ENCODE measurements at places on chromosomes 16 and 17.

GRCh38 chr17:44917456-44917855 is 2.2 kb upstream of the GFAP start:
- DNase-seq, result no peak

DNA sequence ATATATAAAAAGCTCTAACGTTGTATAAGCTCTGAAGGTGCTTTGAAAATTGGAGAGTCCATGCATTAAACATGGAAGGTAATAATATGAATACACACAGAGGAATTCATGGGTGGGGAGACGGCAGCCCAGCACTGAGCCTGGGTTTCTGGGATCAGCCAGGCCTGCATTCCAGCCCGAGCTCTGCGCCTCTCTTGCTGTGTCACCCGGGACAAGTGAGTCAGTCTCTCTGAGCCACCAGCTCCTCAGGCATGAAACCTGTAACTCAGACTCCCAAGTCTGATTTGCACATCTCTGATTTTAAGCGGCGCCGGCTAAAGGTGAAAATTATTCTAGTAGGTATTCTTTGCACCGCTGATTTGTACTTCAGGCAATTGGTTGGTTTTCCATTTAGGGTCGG is 238.8 kb downstream of the MRTFB start:
- no peak for DNase-seq

DNA sequence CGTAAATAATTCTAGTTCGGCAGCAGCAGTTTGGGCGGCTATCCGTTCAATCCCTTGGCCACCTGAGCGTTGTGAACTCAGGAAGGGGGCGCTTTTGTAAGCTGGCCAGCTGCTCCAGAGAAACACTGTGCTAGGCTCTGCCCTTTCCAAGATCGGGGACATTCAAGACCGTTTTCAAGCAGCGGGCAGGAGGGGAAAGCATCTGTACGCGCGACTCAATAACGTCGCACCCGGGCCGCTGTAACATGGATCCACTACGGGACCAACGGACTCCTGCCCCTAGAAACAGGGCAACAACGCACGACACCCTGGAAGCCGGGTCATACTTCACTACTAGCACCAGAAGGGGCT is 463 bp downstream of the TOP2A start:
- no peak for DNase-seq

GRCh38 chr16:12896562-12896961 is 4.8 kb upstream of the SHISA9 start:
- peak; percentile 13 for DNase-seq

DNA sequence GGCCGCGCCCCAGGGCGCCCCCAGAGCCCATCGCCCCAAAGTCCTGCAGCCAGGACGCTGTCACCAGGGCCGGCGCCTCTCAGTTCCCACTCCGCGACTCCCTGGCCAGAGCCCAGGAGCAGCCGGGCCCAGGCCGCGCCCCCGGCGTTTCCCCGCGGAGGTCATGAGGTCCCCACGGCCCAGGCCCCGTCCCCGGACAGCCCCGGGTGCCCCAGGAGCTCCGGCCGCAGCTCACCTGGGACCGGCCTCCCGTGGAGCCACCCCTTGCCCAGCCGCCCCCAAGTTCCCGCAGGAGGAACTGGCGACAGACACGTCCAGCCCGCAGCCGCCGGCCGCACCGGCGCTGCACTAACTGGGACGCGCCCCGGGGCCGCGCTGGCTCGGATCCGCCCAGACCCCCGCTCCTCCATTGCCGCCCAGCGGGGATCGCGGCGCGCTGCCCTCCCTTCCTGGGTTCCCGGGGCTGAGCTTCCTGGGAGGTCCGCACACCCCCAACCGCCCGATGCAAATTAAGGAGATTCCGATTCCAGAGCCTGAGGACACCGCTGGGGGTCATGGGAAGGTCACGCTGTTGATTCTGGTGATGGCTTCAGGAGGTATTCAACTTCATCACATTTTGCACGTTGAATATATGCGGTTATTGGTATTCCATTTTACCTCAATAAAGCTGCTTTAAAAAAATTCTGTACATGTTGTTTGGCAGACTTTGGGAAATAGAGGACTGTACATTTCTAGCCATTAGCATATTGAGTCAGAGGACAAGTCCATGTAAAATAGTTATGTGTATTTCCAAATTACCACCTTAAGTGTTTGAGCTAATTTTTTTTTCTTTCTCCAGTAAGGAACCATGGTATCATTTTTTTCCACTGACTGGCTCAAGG is 9.9 kb downstream of the AHSP start:
- no peak for DNase-seq

GRCh38 chr16:26905336-26905735 is 161.4 kb upstream of the C16orf82 start:
- DNase-seq, result no peak

DNA sequence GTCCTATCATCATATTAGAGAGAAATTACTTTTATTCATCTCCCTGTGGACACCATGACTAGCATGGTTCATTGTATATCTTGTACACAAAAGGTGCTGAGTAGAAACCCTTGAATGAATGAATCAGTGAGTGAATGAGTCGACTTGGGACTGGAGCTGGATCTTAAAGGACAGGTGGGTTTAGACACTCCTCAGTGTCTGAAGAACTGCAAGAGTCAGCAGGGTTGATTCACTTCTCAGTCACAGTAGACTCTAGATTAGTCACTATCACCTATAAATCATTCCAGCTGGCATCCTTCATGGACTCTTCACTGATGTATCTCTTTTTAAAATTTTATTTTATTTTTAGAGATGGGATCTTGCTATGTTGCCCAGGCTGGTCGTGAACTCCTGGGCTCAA is 30.1 kb upstream of the PMFBP1 start:
- DNase-seq, result no peak

DNA sequence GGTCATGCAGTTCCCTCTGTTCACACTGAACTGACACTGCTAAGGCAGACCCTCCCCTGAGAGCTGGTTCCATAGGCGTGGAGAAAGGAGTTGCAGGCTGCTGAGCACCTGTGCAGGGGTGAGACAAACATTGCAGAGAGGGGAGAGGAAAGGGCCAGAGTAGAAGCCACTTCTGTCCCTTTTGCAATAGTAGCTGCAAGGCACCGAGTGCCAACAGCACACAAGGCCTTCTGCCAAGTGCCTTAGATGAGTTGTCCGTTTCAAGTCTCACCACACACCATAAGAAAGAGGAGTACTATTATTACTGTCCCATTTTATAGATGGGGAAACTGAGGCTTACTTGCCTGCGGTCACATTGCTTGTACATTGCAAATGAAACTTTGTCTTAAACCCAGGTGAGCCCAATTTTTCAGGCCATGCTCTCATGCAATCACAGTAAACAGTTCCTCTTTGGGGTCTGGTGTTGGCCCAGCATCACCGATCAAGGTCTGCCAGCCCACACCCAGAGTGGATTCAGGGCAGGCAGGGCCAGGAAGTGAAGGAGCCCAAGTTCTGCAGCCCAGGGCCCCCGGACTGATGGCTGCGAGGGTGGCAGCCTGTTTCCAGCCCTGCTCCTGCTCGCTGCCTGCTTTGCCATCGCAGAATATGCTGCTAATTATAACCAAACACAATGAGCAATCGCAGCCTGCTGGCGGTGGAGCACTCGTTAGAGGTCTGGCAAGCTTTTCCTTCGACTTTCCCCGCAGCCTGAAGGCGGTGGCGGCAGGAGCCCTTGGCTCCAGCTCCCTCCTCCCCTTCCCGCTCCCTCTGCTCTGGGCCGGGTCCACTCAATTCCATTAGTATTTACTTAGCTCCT is 36.8 kb upstream of the DYNLL2 start:
- DNase-seq, result no peak

DNA sequence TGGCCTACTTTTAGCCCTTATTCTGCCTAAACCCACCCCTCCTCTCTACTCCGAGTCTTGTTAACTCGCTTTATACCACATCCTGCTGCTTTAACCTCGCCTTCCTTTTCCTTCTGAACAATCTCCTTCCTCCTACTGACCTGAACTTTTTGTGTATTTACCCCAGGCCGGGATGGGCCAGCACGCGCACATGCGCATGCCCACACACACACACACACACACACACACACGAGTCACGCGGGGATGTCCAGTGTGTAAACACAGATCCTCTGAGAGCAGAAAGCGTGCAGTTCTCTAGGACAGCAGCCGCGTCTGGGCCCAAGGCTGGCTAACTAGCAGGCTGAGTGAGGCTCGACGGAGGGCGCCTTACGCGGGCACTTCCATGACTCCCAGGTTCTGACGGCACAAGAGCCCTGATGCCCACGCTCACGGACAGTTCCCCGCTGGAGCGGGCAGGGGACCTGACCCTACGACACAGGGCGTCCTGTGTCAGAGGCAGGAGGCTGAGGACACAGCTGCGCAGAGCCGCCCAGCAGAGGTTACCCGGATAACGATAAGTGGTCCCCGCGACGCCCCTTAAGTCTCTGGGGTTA is 610 bp downstream of the PIK3R5 start:
- DNase-seq, result no peak

DNA sequence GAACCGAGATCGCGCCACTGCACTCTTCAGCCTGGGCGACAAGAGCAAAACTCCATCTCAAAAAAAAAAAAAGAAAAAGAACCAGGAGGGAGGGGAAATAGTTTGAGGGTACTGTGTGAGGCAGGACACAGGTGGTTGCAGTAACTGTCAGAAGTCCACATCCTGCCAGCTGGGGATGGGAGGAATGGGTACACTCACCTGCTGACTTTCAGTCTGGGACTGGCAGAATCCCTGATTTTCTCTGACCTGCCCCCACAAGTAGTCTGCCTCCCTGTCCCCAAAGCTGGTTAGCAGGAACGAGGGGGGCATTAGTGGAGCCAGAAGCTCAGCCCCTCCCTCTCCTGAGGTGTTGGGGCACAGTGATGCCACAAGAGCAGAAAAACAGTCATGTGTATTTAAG is 7.1 kb upstream of the ARL5C start:
- no peak for DNase-seq

- DNase-seq, result peak; percentile 70
These were observed 21.4 kb downstream of the ALOX15B start for GRCh38 chr17:8060274-8060673.

- DNase-seq, result no peak
These were observed 45.0 kb upstream of the NOL11 start for GRCh38 chr17:67672592-67673335.

- no peak for DNase-seq
These were observed 30.2 kb upstream of the FAAP100 start for GRCh38 chr17:81582341-81582740.

DNA sequence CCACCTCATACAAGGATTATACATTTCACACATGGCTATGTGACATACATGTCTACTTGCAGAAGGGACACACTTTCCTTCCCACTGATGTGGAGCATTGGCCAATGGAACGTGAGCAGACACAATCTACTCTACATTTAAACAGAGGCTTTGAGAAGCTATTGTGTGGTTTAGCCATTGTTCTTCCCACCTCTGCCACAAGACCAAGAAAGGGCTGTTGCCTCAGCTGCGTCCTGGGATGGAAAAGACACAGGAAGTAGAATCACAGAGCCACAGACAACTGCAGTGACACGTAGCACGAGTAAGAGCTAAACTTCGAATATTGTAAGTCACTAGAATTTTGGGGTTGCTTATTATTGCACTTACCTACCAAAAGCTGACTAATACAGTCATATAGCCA is 33.3 kb downstream of the PRKCB start:
- no peak for DNase-seq

DNA sequence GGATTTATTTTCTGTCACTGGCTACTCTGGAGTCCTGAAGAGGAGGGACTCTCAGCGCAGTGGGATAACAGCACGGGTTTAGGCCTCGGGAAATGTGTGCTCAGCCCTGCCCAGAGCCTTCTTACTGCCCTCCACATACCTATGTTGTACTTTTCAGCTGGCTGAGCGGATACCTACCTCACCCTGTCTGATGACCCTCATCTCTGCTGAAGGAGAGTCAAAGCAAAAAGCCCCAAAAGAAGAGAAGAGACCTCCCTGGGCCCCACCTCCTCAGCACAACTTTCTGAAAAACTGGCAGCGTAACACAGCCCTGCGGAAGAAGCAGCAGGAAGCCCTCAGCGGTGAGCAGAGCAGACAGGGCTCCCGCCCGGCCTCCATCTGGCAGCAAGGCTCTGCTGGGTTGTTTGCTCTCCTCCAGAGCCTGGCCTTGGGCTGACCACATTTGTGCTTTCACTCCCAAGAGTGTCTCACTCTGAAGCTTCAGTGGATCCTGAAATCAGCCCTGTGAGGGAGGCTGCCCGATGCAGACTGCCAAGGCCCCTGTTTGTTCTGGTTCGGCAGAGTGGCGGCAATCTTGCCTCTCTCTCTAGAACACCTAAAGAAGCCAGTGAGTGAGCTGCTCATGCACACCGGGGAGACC is 10.3 kb downstream of the MYCBPAP start:
- no peak for DNase-seq

DNA sequence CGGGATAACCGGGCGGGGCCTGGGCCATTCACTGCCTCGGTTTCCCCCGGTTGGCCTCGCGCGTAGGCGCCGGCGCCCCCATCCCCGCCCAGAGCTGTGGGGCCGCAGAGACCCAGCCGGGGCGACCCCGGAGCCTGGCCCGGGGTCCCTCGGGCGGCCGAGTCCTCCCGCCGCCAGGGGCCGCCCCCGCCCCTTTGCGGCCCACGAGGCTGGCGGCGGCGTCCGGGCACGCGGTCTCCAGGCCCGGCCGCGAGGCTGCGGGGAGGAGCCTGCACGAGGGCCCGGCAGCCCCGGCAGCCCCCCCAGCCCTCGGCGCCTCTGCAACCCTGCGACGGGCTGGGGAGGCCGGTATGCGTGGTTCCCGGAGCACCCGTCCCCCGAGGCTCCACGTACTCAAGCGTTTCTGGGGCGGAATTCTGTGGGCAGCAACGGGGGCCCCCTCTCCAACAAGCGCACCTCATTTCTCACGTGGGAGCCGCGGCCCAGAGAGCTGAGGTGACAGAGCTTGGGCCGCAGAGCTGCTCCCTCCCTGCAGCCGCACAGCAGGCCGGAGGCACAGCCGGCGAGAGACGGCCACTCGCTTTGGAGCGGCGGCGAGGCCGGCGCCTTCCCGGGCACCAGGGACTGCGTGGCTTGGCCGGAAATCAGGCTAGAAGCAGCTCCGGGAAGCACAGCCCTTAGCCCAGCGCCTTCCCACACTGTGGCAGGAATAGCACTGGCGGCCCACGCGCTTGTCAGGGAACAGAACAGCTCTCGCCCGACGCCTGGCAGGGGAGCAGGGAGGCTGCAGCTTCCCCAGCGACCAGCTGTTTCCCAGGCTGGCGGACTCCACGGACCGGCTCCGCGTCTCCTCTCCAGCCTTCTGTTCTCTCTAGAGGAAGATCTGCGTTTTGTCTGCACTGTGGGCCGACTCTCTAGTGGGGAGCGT is 867 bp upstream of the LIMD2 start:
- DNase-seq, result peak; percentile 71

DNA sequence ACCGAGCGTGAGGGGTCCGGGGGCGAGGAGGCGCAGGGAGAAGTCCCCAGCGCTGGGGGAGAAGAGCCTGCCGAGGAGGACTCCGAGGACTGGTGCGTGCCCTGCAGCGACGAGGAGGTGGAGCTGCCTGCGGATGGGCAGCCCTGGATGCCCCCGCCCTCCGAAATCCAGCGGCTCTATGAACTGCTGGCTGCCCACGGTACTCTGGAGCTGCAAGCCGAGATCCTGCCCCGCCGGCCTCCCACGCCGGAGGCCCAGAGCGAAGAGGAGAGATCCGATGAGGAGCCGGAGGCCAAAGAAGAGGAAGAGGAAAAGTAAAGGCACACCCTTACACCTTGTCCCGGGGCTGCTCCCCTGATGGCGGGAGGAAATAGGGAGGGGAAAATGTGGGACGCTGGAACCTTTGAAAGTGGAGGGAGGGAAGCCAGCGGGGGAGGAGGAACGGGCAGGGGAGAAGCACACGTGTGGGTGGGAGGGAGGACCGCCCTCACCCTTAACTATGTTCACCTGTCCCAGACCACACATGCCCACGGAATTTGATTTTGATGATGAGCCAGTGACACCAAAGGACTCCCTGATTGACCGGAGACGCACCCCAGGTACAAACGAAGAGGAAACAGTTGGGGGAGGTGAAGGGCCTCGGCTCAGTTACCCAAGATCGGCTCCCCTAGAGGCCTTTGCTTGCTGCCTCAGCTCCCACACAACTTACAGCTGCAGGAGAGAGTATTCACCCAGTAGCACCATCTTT is 916 bp downstream of the PAGR1 start:
- peak; percentile 59 for DNase-seq

Data from germinal center (tissue), 1 donor.